ENCODE measurements at places on chromosomes 7 and 10.

GRCh38 chr7:12584930-12585329 is 14.4 kb downstream of the SCIN start:
- DNase-seq = peak; percentile 96

DNA sequence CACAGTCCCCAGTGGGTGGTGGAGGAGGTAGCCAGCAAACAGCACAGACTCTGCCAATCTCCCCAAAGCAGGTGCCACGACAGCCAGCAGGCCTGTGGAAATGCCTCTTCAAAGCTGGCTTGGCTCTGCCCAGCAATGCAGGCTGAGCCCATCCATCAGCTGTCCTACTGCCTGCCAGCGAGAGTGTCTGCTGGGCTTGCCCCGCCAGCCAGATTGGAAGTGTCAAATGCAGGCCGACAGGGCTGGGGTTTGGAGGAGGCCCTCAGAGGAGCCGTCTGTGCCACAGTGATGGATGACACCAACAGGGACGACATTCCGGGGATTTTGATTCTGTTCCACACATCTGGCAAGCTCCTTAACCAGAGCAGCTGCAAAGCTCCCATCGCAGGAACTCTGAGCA is 16.7 kb downstream of the HABP2 start:
- no peak for DNase-seq

- no peak for DNase-seq
These were observed 1.3 kb downstream of the EXOC6 start for GRCh38 chr10:92849576-92850090.

DNA sequence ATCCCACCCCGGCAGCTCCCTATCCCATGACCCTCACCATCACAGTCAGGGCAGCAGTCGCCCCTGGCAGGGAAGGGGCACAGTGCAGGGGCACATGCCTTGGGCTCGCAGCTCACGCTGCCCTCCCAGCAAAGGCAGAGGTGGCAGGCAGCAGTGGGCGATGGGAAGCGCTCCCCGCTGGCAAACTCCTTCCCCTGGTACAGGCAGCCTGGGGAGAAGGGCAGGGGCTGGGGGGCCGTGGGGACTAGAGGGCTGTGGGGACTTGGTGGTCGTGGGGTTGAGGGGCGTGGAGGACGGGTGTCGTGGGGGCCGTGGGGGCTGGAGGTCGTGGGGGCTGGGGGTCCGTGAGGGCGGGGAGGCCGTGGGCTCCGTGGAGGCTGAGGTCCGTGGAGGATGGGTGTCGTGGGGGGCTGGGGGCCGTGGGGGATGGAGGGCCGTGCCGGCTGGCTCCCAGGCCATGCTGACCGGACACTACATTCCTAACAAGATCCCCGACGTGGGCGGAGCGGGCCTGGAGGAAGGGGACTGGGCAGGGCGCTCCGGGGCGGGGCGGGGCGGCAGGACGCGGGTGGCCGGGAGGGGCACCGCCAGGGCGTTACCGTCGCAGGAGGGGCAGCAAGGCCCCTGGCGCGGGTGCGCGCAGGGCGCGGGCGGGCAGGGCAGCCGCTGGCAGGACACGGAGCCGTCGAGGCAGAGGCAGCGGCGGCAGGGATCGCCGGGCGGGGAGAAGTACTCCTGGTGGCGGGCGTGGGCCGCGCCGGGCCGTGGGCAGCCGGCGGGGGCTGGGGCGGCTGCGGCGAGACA is 20.0 kb downstream of the KCP start:
- peak; percentile 35 for DNase-seq

- DNase-seq = no peak
These were observed 30.0 kb upstream of the SYPL1 start for GRCh38 chr7:106142136-106142535.

GRCh38 chr7:63925262-63925625 is 73.4 kb upstream of the ZNF722 start:
- DNase-seq = no peak

DNA sequence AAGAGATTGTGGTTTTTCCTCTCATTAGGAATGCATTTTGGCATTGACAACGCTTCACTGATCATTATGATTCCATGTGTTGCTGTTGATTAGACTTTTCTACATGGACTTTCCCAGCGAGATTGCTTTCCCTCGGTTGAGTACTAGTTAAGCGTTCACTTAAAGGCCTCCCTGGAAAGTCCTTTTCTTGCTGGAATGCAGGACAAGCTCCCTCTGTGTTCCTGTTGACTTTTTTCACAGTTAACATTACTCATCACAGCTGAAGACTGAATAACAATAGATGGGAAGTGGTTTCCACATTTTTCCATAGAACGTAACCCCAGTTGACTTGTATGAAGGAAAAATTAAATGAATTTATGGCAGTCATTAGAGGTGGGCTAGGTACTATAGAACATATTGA is 2.6 kb upstream of the CAV1 start:
- no peak for DNase-seq

DNA sequence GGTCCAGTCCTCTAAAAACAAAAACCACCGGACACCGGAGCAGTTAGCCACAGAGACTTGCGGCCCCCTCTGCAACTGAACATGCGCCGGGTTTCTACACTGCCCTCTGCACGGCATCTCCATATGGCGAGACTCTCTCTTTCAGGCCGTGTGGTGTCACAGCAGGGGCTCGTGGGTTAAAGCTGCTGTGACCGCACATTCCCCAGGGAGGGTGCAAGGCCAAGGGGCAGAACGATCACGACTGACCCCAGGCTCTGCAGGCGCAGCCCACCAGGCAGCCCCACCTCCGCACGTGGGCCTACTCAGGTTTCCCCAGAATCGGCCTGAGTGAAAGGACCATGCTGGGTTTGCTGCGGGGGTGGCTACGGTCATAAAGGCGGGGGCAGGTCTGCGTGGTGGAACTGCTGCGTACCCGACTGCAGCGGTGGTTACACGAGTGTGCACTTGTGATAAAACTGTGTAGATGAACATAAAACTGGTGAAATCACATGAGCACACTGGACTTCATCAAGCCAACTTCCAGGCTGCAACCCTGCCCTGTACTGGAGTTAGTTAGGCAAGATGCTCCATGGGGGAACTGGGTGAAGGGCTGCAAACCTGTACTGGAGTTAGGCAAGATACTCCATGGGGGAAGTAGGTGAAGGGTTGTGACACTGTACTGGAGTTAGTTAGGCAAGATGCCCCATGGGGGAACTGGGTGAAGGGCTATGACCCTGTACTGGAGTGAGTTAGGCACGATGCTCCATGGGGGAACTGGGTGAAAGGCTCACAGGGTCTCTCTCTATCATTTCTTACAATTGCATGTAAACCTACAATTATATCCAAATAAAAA is 81.4 kb upstream of the PPP2R2D start:
- DNase-seq = no peak

GRCh38 chr10:46528675-46529615 is 27.5 kb downstream of the GPRIN2 start:
- no peak for DNase-seq

GRCh38 chr10:119211176-119211575 is 3.8 kb downstream of the GRK5 start:
- DNase-seq = no peak

DNA sequence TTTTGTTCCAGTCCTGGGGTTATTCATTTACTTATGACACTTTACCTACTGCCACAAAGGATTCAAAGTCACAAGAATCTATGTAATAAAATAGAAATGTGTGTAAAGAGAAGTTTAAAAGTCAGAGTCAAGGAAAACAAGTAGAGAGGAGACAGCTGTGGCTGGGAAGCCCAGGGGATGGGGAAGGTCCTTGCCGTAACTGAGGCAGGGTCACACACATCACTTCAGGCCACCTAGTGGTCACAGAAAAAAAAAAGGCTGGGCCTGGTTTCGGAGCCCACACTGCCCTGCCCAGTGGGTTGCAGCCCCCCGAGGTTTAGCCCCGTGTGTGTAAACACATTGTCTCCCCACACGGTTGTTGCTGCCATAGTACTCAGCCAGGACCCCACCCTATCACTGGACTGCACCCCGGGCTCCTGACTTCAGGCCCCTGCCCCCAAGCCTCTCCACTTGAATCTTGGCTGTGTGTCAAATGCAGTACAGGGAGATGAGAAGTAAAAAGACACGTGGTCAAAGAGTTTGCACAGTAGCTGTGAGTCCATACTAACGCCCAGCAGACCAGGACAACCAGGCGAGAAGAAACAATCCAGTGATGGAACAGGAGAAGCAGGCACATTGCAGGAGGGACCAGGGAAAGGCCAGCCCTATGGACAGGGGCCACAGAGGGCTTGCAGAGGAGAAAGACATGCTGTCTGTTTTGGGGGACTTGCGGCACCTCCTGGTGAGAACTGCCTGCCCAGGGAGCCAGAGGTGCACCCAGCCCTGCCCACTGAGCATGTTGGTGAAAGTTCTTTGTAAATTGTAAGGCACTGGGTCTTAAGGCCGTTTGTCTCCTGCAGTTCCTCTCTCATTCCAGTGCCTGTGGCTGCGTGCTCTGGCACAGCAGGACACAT is 91.4 kb upstream of the MACROH2A2 start:
- DNase-seq = no peak

- DNase-seq = no peak
These were observed 428.2 kb downstream of the THSD7A start for GRCh38 chr7:11403781-11404180.

- DNase-seq = no peak
These were observed 7.3 kb downstream of the MAFK start for GRCh38 chr7:1537535-1538412.

GRCh38 chr7:102077081-102077480 is 209.6 kb upstream of the SH2B2 start:
- DNase-seq = no peak

- DNase-seq = no peak
These were observed 126.6 kb upstream of the GNAI1 start for GRCh38 chr7:80008039-80008438.

DNA sequence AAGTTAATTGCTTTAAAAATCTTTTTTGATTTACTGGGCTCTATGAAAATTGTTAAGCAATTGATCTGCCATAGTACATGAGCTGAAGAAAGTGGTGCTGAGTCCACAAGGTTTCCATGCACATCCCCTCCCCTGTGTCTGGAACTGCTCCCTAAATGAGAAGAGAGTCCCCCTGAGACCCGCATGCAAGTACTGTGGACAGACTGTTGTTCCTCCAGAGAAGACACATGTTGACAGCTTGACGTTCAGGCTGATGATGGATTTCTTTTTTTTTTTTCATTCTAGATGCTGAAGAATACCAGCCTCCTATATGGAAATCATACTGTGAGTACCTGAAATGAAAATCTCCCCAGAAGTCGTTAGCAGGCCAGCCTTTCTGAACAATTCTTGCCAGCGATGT is 159.8 kb downstream of the CHN2 start:
- no peak for DNase-seq

DNA sequence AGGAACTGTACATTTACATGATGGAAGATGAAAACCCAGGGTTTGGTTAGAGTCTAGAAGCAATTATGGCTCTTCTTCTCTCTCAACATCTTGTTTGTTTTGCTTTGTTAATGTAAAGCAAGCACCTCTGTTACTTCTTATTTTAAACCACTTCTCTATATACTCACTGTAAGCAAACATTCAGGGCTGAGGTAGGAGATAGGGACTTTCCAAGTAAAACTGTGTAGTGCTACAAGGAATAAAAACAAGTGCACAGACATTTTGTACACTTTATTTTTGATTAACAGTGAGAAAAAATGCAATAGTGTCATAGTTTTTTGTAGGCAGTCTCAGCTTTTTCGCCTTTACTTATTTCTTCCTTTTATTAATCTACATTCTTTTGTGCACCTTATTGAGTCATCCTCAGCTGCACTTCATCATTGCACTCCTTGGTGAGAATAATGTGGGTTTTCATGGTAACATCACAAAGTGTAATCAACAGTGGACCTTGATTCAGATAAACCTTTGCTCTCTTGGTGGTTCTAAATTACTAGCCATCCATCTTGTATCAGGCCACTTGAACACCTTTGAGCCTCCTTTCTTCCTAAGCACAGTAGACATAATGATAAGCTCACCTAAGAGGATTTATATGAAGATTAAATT is 52.9 kb downstream of the ELMO1 start:
- no peak for DNase-seq

GRCh38 chr10:132309879-132310591 is 2.3 kb upstream of the STK32C start:
- no peak for DNase-seq

GRCh38 chr7:140192620-140193019 is 15.8 kb upstream of the KDM7A start:
- DNase-seq = no peak

GRCh38 chr7:100943693-100944092 is 5.6 kb upstream of the MUC3A start:
- no peak for DNase-seq

- peak; percentile 48 for DNase-seq
These were observed 30.9 kb downstream of the MRPS33 start for GRCh38 chr7:140983802-140984201.

All from suppressor macrophage treated with lipopolysaccharide for 4 hours (primary cell).